CD4-positive, alpha-beta memory T cell (primary cell): ENCODE measurements at places on chromosomes 6 and 20.
A peak's percentile ranks its signal among the peaks of the same experiment; 100 is the strongest.

GRCh38 chr20:37345339-37346235 is at the start of gene SRC:
Gene SRC (plus strand): TSS chr20:37346140. CDS start chr20:37384154, 38,014 bp downstream.
- no peak within 1 kb of the TSS for H3K27ac ChIP-seq
- peak; percentile 31 for DNase-seq
- peaks cover 6% of the 10 kb centered on the region for H3K4me1 ChIP-seq
- no peaks in the 10 kb centered on the region for H3K27me3 ChIP-seq
- no peaks in the 10 kb centered on the region for H3K36me3 ChIP-seq

DNA sequence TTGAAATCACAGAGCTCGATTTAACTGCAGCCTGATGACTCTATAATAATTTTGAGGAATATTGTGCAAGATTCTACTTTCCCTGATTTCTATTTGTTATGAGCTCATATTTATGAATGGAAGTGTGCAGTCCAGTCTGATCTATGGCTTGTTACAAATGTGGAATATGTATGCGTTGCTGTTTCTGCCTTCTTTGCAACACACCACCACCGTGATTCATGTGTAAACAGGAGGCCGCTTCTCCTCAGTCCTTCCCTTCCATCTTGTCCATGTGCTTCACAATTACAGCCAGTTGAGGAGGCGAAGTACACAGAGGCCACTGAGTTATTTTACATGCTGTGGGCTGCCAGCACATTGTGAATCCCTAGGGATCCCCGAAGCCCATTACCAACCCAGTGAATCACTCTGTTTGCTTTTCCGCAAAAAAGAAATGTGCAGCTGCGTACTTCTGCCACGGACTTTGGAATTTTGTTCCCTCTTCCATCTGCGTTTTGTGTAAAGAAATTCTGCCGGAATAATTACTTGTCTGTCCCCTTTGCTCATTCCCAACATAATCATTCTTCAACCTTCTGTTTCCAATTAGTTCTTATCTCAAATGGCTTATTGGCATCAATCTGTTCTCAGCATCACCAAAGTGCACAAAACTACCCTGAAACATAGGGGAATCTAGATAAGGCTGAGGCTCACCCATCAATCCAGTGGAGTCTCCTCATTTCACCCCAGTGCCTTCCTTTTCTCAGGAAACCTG is 551.6 kb upstream of the CITED2 start:
- no peak for DNase-seq
- no peak overlapping the region for H3K4me3 ChIP-seq
- H3K36me3 ChIP-seq, result no peaks in the 10 kb centered on the region
- H3K27ac ChIP-seq, result no peak overlapping the region

DNA sequence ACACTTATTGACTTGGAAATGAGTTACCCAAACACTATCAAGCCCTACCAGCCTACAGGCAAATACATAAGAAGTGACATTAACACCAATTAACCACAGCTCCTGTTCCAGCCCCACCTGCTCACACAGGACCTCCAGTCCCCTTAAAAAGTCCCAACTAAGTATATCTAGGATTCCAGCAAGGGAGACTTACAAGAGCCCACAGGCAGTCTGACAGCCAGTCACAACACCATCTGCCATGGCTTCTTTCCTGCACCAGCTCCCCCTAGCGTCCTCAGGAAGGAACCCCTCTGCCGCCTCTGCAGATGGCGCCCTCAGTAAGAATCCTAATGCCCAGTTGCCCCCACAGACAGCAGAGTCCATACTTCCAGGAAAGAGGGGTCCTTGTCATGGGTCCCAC is 122.1 kb downstream of the HIVEP2 start:
- peaks cover 82% of the 10 kb centered on the region for H3K4me1 ChIP-seq
- H3K27ac ChIP-seq, result peak overlapping the region; percentile 37

- H3K4me3 ChIP-seq, result no peak overlapping the region
- peaks cover 5% of the 10 kb centered on the region for H3K4me1 ChIP-seq
- H3K36me3 ChIP-seq, result no peaks in the 10 kb centered on the region
- no peak for DNase-seq
These were observed 1.3 kb upstream of the KCNQ2 start for GRCh38 chr20:63473555-63474449.
